ENCODE measurements at places on chromosomes 12 and 14.

GRCh38 chr12:91065396-91065795 lies 7.6 kb upstream of the KERA start:
- no peak for DNase-seq

- peak; percentile 19 for DNase-seq
Measured at GRCh38 chr12:70366581-70367257, 629 bp downstream of the KCNMB4 start.

DNA sequence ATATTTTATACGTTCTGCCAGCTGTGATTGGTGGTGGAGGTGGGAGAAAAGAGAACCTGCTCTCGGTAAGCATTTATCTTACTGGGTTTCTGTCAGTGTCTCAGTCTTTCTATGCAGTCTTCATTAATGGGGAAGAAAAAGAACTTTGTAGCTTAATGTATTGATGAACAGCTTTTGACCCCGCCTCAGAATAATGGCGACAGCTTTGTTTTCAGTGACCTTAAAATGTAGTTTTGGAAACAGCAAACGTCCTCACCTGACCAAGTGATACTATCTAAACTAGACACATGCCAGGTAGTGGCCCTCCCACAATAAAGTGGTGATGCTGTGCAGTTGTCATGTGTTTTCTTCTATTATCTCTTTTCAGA lies 1.4 kb downstream of the DACT1 start:
- DNase-seq = no peak

DNA sequence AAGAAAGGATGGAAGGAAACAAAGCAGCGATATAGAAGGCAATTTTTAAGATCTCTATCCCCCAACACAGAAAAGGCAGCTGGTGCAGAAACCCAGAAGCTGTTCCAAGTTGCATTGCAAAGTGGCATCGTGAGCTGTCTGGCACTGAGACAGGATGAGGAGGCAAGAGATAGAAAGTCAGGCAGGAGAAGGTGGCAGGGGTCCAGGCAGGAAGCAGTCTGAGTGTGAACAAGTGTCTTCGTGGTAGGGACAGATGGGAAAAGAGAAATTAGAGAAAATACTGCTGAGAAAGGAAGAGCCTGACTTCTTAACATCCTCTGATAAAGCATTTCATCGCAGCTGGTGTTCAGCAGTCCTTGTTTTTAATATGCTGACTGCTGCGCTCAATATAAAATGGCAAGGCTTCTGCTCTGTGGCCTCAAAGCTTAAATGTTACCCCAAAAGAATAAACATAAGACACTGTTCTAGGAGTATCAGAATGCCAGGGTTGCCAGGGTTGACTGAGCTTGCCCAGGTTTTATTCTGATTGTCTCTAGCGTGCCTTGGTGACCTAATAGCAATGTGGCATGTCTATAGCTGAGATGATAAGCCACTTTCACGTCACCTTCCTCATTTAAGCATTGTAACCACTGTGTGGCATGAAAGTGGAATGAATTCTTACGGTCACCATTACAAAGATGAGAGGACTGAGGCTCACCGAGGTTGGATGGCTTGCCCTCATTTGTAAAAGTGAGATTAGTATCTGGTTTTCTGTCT lies 397.6 kb downstream of the NUAK1 start:
- DNase-seq = no peak

GRCh38 chr14:56422703-56423213 lies 156.8 kb upstream of the TMEM260 start:
- no peak for DNase-seq

GRCh38 chr12:115377779-115378178 lies 693.8 kb upstream of the TBX3 start:
- DNase-seq = no peak

GRCh38 chr14:76134231-76134630 lies 17.5 kb upstream of the GPATCH2L start:
- no peak for DNase-seq

- DNase-seq = no peak
Measured at GRCh38 chr12:82124711-82125380, 233.3 kb downstream of the CCDC59 start.

DNA sequence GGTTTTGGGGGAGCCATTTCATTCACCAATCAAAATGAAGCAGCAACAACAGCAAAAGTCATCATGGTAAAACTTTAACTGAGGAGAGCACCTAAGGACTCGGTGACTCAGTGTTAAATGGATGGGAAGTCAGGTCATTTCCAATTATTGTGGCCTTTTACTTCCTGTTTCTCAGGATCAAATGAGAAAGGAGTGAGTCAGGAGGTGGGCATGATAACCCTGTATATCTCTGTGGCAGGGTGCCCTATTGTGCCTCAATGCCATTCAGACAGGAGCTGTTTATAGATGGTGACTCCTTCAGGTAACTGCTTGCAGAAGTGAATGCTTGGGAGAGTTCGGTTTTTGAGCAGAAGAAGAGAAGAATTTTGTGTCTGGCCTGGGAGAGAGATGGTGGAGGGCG lies 135.5 kb upstream of the CPM start:
- DNase-seq = no peak
